NCI-H1092 (cell line): ENCODE measurements at places on chromosomes 3 and 15.

GRCh38 chr15:77508541-77509243 lies 88.0 kb downstream of the HMG20A start:
- DNase-seq, result no peak

DNA sequence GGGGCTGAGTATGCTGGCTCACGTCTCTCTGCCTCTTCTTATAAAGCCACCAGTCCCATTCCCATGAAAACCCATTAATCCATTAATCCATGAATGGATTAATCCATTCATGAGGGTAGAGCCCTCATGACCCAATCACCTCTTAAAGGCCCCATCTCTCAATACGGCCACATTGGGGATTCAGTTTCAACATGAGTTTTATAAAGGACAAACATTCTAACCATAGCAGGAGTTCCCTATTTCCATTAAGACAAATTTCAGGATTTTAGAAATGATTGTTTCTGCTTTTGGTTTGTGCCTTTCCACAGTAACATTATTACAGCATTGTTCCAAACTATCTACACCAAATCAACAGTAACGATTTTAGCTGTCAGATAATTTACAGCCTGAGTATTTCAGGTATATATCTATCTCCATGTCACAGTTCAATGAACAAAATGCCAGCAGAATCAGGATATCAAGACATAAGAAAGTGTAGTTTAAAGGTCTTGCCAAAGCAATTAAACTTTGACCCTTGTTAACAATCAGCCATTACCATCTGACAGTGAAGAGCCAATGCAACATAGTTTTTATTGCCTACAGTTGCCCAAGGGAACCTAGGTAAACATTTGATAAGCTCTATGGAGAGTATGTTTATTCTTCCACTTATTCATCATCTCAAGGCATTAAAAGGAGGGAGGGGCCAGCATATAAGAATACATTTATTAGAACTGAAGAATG lies 3.8 kb downstream of the TSPAN3 start:
- no peak for DNase-seq

DNA sequence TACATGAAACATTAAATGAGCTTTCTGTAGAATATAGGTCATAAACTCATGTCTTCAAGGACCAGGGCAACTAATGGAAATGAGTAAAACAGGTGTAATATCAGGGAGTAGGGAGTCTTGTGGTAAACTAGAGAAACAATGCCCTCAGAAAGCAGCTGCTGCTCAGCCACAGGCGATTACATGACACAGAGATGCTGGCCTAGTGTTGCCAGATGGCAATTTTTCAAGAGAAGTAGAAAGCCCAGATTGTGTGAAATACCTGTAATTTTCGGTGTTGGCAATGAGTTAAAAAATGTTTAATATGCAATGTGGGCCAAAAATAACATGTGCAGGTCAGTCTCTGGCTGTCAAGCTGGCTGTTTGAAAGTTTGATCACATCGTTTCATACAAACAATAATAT lies 23.4 kb downstream of the NCEH1 start:
- no peak for DNase-seq

DNA sequence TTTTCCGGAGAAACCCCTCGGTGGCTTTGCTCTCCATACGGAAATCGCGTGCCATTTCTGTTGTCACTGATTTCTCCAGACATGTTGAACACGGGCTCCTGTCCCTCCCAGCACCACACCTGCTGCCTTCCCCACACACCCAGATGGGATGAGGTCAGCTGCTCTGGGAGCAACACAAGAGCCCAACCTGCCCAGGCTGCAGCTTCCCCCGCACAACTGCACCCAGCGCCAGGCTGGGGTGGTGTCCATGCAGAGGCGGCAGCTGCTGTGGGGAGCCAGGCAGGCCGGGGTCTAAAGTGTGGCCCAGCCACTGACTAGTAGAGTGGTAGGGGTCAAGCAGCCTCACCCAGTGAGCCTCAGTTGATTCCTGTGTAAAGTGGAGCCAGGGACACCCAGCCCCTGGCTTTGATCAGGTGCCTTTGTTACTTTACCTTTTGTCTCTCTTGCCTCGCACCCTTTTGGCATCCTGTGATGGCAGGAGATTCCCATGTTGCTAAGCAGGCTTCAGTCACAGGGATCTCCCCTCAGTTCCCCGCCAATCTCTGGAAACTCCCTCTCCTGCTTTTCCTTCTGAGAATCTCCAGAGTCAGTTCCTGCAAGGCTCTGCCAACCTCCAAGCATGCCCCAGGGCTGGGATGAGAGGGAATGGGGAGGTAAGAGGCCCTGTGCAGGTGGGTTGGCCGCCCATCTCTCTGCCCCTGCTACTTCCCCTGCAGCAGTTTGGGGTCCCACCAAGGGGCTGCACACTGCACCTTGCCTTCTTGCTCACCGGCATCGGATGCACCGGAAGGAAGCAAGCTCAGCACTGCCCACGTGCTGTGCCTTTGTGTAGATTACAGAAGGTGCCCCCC lies 91.8 kb upstream of the ALDH1A3 start:
- DNase-seq, result no peak

DNA sequence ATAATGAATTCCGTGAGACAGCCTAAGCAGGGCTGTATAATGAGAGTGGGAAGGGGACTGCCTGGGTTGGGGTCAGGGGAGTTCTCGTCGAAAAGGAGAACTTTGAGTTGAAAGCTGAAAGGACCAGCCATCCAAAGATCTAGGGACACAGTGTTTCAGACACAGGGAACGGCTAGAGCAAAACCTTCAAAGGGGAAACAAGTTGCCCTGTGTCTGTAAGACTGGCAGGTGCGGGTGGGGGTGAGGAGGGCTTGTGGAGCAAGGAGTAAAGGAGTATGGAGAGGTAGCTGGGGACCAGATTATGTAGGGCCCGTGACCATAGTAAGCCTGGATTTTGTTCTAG lies 1.3 kb upstream of the SRP14 start:
- DNase-seq, result no peak

DNA sequence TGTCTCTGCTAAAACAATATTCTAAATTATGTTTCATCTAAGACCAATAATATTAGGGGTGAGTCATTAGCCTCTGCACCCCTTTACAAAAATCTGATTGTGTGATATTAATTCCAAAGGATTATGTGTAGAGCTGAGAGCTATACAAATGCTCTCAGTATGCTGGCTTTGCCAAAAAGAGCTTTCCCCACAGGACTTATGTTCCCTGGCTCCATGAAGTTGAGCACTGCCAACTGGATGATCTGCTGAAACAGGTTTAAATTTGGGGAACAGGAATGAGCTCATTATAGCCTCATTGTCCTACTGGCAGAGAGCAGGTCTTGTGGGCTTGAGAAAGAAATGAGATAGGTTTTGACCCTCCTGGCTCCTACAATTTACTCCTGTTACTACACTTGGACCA lies 347.8 kb upstream of the LMCD1 start:
- DNase-seq, result no peak

GRCh38 chr15:100168787-100169186 lies 173.0 kb downstream of the ADAMTS17 start:
- DNase-seq, result no peak

- DNase-seq, result no peak
These were observed 1.5 kb downstream of the ITPKA start for GRCh38 chr15:41494922-41495735.

DNA sequence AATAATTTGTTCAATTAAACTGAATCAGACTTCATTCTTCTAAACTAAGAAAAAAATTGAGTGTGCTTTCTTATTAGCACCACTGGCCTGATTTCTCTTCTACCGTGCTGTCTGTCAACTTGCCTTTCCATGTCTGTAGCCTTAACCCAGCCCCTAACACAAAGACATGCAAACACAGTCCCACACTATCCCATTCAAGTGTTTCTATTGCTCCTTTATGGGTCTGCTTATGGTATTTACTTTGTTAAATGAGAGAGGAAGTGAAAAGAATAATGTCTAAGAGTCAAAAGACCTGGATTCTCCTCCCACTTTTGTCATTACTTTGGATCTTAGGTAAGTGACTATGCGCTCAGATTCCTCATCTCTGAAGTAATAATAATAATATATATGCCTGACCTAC lies 55.3 kb downstream of the GTF2E1 start:
- DNase-seq, result no peak
